ENCODE measurements at places on chromosomes 7 and 10.
A peak's percentile ranks its signal among the peaks of the same experiment; 100 is the strongest.

DNA sequence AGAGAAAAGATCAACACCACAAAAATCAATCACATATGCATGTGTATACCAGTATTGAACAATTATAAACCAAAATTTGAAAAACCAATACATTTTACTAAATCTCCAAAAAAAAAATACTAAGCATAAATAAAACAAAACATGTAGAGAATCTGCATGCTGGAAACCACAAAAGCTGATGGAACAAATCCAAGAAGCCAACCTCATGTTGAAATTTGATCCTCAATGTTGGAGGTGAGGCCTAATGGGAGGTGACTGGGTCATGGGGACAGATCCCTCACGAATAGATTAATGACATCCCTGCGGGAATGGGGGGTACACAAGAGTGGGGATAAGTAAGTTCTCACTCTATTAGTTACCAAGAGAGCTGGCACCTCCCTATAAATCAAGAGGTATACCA is 82.5 kb downstream of the OAT start:
- DNase-seq = no peak

DNA sequence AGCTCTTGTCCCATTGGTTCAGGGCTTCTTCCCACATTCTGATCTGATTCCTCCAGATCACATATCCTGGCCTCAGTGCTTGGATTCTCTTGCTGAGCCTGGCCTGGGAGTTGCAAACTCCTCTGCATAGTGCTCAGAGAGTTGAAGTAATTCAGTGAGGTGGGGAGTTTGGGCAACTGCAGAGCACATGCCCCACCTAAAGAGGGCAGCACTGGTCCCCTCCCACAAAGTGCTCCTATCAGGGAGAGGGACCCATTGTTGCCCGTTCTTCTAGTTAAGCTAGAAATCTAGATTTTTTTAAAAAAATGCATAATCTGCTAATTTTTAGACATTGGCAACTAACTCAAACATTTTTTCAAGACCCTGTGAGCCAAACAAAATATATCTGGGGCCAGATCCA is 45.1 kb downstream of the CHN2 start:
- DNase-seq = no peak

GRCh38 chr10:28668363-28669226 is 8.7 kb upstream of the BAMBI start:
- DNase-seq = peak; percentile 24

GRCh38 chr10:5469353-5470061 is 29.9 kb downstream of the CALML5 start:
- DNase-seq = no peak

DNA sequence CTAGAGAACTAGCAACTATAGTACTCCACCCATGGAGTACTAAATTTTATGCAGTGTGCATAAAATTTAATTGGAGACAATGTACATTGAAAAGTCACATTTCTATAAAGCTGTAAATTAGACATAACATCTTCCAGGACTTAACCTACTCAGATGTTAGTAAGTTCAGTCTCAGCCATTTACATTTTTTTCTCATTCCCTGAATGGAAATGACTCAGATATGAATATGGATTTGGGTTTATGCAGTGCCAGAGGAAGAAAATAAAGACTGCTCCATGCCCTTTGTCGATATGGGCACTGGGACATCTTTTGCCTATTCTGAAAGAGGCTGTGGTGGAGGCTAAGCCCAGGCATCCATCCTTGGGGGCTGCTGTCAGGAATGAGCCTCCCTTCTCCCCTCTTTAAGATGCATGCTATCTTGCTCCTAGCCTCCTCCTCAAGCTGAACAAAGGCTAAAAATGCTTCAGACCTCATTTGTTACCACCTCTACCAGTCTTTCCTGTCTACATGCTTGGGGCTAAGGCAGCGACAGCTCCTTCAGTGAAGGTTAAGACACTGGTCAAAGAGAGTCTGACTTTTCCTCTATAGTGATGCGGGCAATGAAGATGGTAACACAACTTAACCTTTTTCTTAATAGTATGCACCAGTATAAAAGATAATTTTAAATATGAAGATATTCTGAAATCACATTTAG is 486.8 kb upstream of the ANKRD30A start:
- no peak for DNase-seq

DNA sequence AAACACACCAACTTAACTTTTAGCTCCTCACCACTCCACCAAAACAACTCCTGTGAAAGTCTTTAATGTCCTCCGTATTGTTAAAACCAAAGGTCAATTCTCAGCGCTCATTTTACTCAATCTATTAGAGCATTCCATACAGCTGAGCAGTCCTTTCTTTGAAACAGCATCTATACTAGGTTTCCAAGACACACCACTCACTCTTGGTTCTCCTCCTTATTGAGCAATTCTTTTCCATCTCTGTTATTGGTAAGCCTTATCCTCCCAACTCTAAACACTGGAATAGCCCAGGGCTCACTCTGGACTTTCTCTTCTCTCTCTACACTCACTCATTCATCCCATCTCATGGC is 34.9 kb downstream of the COA1 start:
- DNase-seq = no peak

DNA sequence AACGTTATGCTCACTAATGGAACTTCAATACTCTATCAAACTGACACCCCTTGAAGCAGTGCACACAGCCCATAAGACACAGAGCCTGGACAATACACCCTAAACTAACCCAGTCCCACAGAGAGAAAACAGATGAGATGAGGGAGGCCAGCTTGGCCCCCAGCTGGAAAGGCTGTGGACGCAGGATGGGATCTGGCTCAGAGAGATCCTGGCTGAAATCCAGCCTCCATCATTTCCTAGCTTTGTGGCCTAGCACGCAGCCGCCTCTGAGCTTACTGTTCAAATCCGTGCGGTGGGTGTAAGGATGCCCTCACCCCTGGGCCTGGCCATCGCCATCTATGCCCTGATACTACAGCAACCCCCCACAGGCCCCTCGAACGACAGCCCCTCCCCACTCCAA is 32.7 kb downstream of the SNX8 start:
- no peak for DNase-seq

DNA sequence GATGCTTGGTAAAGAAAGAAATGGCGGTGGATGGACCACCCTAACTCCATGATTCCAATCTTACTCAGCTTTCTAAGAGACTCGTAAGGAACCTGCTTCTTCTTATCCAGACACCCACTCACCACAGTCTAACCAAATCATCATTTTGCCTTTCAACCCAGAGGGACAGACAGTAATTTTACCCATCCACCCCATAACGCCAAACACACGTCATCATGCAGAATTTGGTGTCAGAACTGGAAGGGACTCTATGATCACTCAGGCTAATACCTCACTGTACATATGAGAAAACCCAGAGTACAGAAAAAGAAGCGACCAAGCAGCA is 388 bp downstream of the ECD start:
- DNase-seq = no peak

DNA sequence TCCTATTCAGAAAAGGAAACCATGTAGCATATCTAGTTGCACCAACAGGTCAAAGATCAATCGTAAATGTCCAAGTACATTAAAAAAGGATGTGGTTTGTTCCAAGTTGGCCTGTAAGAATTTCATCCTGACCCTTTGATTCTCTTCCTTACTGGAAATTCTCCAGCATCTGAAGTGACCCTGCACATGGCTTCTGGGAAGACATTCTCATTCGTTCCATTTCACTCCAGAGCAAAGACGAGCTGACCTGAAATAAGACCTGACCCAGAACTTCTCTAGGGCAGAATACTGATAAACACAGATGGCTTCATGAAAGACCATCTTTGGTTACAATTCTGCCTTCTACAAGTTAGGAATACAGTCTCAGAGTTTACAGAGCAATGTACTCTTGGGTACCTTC is 39.8 kb downstream of the ASB4 start:
- DNase-seq = no peak

DNA sequence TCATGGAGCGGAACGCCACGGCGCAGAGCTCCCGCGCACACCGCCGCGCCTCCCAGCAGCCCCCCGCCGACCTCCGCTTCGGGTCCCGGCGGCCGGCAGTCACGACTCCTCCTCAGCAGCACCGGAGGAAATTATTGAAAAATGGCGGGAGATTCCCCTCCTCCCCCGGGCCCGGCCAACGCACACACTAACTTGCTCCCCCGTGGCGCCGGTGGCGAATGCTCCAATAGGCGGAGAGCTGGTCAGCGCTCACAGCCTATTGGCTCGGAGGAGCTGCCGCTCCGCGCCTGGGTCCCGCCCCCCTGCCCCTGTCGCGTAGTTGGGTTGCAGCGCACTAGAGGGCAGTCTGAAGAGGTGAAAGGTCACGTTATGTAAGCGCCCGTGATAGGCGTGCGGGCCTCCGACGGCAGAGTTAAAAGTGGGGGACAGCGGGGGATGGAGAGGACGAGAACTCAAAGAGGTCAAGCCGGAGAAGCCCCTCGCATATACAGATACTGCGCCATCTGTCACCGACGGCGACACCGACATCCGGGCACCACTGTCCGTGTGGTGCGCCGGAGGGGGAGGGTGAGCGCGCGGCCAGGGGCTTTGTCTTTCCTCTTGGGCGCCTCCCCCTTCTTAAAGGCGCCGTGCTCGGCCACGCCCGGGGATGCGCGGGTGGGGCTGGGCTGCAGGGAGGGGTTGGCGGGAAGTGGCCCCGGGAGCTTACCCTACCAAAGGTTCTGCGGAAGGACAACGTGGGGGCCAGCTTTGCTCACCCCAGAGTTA is at the start of gene BAZ1B:
BAZ1B (minus strand) TSS at position 189 of the 768 bp plus-strand sequence. CDS start 360 bp downstream, outside the sequence.
- peak; percentile 95 for DNase-seq

DNA sequence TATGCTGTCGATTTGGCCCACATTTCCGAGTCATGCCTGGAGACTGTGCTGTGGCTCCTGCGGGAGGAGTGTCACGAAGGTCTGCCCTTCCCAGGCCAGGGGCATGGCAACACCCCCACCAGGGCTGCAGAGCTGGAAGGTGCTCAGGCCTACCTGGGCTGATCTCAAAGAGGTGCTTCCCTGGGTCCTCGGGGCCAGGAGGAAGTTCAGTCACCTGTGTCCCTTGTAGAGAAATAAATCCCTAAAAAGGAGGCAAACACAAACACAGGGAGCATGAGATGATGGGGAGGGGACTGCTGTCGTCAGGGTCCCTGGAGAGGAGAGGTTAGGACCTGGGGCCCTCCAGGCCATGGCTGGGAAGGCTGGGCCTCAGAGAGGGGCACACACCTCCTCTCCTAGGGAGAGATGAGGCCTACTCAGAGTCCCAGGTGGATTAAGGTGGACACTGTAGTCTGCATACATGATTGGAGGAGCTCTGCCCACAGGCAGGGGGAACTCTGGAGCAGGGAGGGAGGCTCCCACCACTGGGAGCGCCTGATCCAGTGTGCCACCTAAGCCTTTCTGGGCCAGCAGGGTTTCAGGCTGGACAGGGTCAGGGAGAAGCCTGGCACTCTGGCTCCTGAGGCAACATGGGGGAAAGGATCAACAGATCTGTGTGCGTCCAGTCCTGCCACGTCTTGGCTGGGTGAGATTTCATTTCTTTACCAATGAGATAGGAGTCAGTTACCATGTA is 49.4 kb downstream of the ARHGAP22 start:
- DNase-seq = no peak

GRCh38 chr7:298375-298702 is 8.4 kb downstream of the FOXL3 start:
- no peak for DNase-seq

GRCh38 chr7:70408477-70408876 is 723.5 kb upstream of the GALNT17 start:
- DNase-seq = no peak

- DNase-seq = no peak
Measured at GRCh38 chr7:87131771-87132170, 20.5 kb upstream of the DMTF1 start.

DNA sequence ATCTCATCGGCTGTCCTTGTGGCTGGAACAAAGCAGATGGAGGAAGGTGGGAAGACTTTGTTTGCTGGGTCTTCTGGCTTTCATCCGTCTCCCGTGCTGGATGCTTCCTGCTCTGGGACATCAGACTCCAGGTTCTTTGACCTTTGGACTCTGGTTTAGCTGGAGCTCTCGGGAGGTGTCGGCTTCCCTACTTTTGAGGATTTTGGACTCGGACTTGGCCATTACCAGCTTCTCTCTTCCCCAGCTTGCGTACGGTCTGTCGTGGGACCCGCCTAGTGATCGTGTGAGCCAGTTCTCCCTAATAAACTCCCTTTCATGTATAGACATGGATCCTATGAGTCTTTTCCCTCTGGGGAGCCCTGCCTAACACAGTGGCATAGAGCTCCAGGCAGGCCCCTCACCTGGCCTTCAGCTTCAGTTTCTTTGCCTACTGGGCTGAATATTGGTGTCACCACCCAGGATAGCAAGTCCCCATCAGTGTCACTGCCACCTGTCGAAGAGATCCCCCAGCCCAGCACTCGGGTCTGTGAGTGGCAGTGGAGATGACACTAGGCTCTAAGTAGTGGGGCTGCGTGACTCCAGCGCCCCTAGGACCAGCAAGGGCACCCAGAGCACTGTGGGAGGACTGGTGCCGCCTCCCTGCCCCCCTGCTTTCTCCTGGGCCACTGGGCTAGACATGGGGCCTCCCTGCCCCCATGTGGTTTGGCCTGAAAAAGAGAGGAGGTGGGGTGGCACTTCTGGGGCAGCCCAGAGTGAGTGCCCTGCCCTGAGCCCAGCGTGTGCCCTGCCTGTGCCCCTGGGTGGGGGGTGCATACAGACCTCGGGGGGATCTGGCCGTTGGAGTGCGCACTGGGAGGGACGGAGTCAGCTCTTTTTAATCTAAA is 135.6 kb downstream of the LHPP start:
- DNase-seq = no peak

GRCh38 chr7:15508258-15508657 is 53.6 kb downstream of the AGMO start:
- no peak for DNase-seq

GRCh38 chr7:5450549-5451327 is 27.1 kb upstream of the TNRC18 start:
- DNase-seq = peak; percentile 24

DNA sequence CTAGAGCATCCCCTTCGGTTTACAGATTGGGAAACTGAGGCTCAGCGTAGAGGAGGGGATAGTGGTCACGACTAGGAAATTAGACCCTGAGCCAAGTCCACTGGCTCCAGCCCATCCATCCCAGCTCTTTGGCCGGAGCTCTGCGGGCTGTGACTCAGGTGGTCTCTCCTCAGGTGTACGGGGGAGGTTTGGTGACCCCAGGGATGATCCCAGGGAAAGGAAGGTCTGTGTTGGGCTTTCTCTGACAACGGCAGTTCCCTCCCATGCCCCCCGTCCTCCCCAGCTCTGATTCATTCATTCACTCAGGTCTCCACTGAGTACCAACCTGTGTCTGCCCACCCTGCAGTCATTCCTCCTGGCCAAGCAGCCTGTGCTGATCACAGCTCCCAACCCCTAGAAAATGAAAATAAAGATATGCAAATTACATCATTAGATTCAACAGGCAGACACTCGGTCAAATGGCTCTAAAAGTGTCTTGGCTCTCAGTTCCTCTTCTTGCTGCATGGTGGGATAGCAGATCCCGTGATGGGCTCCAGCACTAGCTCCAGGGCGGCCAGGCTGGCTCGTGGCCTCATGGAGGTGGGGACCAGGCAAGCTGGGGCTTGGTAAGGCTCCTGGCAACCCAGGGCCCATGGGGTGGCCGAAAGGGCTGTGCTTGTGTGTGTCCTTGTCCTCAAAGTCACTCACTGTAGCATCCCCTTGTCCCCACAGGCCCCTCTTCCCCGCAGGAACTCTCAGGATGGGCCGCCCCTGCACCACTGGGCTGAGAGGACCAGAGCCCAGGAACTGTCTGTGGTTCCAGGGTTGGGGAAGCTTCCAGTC is 37.8 kb downstream of the CLRN3 start:
- no peak for DNase-seq

- no peak for DNase-seq
Measured at GRCh38 chr10:19194866-19195265, 146.3 kb downstream of the MALRD1 start.

- no peak for DNase-seq
Measured at GRCh38 chr7:40447345-40447744, 312.5 kb downstream of the SUGCT start.

- DNase-seq = no peak
Measured at GRCh38 chr7:44808914-44809393, 12.5 kb downstream of the PPIA start.

All from T-helper 2 cell (primary cell).